Chondrocyte (in vitro differentiated cells): ENCODE measurements at places on chromosomes 1 and 21.

- peak overlapping the region; percentile 36 for H3K27ac ChIP-seq
- peaks cover 5% of the 10 kb centered on the region for H3K36me3 ChIP-seq
- peaks cover 58% of the 10 kb centered on the region for H3K4me1 ChIP-seq
- no peak overlapping the region for H3K4me3 ChIP-seq
- H3K27me3 ChIP-seq = no peaks in the 10 kb centered on the region
Measured at GRCh38 chr1:24830680-24831272, 85.5 kb downstream of the CLIC4 start.

DNA sequence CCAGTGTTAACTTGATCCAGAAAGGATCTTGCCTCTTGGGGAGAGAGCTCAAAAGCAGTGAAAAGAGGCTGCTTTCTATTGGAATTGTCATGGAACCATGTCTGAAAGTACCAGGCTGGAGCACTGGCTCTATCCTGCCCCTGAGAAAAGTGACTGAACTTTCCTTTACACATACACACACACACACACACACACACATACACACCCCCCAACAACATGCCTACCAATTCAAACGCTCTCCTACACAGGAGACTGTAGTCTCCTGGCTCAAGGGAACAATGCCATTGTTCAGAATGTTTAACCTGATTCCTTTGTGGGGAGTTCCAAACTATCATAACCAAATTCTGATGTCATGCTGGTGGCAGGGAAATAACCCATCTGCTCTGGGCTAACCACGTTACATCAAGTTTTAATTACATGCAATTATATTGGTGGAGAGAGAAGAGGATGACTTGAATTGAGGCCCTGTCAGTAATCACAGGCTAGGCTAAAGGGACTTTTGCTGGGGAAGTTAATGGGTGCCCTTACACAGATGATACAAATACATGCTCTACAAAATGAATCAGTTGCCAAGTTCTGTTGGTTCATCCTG lies 52.3 kb upstream of the DUSP10 start:
- no peaks in the 10 kb centered on the region for H3K36me3 ChIP-seq
- H3K4me1 ChIP-seq = no peaks in the 10 kb centered on the region
- DNase-seq = no peak
- H3K4me3 ChIP-seq = no peak overlapping the region
- H3K27me3 ChIP-seq = peaks cover 2% of the 10 kb centered on the region

- no peak for DNase-seq
- no peaks in the 10 kb centered on the region for H3K36me3 ChIP-seq
- no peaks in the 10 kb centered on the region for H3K27me3 ChIP-seq
Measured at GRCh38 chr1:1895456-1896336, 4.8 kb upstream of the GNB1 start.

DNA sequence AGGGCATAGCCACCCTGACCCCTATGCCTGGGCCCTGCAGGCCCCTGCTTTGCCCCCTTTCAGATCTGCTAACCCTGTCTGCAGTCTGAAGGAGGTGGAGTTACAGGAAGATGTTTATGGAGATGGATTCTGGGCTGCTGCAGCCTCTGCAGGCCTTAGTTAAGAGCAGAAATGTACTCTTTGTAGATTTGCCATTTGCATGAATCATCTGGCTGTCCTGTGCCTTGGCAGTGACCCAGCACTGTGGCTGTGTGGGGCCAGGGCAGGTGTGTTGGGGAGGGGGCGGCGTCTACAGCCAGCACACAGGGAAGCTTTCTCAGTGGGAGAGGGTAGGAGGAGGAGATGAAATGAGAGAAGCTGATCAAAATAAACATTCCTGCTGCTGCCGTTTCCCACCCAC lies 867.3 kb downstream of the PLA2G4A start:
- no peak for DNase-seq
- no peak overlapping the region for H3K4me3 ChIP-seq
- peaks cover 16% of the 10 kb centered on the region for H3K4me1 ChIP-seq
- H3K27me3 ChIP-seq = no peaks in the 10 kb centered on the region
- no peak overlapping the region for H3K27ac ChIP-seq

GRCh38 chr1:102733491-102734236 lies 374.7 kb downstream of the COL11A1 start:
- no peak overlapping the region for H3K4me3 ChIP-seq
- no peaks in the 10 kb centered on the region for H3K36me3 ChIP-seq
- H3K27me3 ChIP-seq = peaks cover 22% of the 10 kb centered on the region

- H3K36me3 ChIP-seq = no peaks in the 10 kb centered on the region
- no peak overlapping the region for H3K27ac ChIP-seq
- no peak overlapping the region for H3K4me3 ChIP-seq
- DNase-seq = no peak
- peaks cover 28% of the 10 kb centered on the region for H3K4me1 ChIP-seq
- no peaks in the 10 kb centered on the region for H3K27me3 ChIP-seq
Measured at GRCh38 chr1:218296162-218296561, 11.1 kb downstream of the RRP15 start.

DNA sequence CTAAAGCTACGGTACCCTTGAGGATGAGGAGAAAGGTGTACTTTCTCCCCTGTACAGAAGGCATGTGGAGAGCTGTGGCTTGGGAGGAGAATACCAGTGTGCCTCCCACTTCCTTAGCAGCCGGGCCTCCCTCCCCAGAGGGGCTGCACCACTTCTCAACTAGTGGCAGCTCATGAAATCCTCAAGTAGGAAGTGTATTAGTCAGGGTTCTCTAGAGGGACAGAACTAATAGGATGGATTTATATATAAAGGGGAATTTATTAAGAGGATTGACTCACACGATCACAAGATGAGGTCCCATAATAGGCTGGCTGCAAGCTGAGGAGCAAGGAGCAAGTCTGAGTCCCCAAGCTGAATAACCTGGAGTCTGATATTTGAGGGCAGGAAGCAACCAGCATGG lies 53.1 kb upstream of the PPP2R5A start:
- H3K27me3 ChIP-seq = peaks cover 5% of the 10 kb centered on the region
- H3K36me3 ChIP-seq = no peaks in the 10 kb centered on the region
- H3K4me1 ChIP-seq = peaks cover 30% of the 10 kb centered on the region
- no peak overlapping the region for H3K27ac ChIP-seq

- H3K36me3 ChIP-seq = peaks cover 2% of the 10 kb centered on the region
- no peaks in the 10 kb centered on the region for H3K27me3 ChIP-seq
- peaks cover 46% of the 10 kb centered on the region for H3K4me1 ChIP-seq
- no peak overlapping the region for H3K27ac ChIP-seq
Measured at GRCh38 chr21:38850277-38850951, 44.7 kb downstream of the ETS2 start.

DNA sequence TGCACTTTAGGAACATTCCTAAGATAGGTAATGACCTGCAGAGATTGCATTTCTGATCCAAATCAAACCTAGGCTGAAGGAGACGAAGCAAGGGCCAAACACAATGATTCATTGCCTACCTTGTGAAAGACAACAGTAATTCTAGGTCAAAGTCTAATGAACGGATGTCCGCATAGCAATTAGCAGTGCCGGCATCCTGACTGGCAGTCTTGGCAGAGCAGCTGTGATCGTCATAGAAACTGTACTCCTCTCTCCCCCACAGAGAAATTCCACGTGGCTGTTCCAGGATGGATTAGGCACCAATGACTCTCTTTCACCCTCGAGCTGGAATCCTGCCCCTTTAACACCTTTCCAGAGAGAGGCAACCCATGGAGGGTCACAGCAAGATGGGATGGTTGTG lies 28.9 kb upstream of the VAV3 start:
- no peak for DNase-seq
- H3K4me3 ChIP-seq = no peak overlapping the region
- H3K27me3 ChIP-seq = peaks cover 24% of the 10 kb centered on the region
- no peaks in the 10 kb centered on the region for H3K4me1 ChIP-seq
- no peak overlapping the region for H3K27ac ChIP-seq

DNA sequence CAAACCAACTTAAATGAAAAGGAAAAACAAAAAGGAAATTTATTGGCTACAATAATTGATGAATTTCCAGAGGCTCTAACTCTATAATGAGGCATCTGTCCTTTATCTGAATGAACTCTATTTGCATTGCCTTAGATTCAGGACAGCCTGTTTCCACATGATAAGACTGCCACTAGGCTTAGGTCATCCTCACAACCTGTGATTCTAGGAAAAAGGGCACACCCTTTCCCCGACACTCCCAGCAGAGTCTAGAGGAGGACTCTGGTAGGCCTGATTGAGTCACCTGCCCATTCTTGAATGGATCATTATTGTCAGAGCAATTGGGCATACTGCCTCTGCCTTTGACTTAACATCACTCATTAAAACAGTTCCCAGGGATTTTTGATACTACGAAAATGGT lies 262.8 kb downstream of the TPR start:
- H3K4me1 ChIP-seq = peaks cover 4% of the 10 kb centered on the region
- no peaks in the 10 kb centered on the region for H3K27me3 ChIP-seq
- peaks cover 37% of the 10 kb centered on the region for H3K36me3 ChIP-seq
- no peak overlapping the region for H3K27ac ChIP-seq

DNA sequence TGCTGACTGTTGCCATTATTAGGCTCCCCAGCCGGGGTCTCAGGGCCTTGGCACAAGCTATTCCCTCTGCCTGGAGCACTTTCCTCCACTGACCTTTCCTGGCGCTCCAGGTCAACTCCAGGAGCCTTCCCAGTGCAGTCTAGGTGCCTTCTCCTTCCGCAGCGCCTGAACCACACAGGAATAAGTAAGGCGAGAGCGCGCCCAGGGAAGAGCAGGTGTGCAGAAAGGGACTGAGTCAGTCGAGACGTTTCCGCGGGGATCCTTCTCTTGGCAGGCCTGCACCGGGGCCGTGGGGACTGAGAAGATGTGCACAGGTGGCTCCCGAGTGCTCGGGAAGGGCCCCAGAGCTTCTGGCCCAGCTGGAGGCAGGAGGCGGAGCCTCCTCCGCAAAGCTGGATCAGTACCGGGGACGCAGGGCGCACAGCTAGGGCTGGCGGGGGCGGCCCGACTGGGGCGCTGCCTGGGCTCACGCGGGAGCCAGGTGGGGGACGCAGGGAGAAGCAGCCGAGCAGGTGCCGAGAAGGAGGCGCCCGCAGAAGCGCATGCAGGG lies 765 bp upstream of the BMP8A start:
- peak overlapping the region; percentile 59 for H3K4me3 ChIP-seq
- DNase-seq = peak; percentile 85
- H3K4me1 ChIP-seq = peaks cover 4% of the 10 kb centered on the region
- H3K27ac ChIP-seq = no peak overlapping the region
- peaks cover 11% of the 10 kb centered on the region for H3K36me3 ChIP-seq

GRCh38 chr1:84823511-84823910 lies 69.5 kb downstream of the LPAR3 start:
- no peak for DNase-seq
- peaks cover 11% of the 10 kb centered on the region for H3K27me3 ChIP-seq
- H3K4me1 ChIP-seq = peaks cover 8% of the 10 kb centered on the region
- no peak overlapping the region for H3K4me3 ChIP-seq

GRCh38 chr1:184422490-184423233 lies 35.8 kb downstream of the C1orf21 start:
- DNase-seq = no peak
- H3K4me3 ChIP-seq = no peak overlapping the region
- H3K36me3 ChIP-seq = no peaks in the 10 kb centered on the region
- peaks cover 12% of the 10 kb centered on the region for H3K4me1 ChIP-seq

GRCh38 chr1:93715529-93716126 lies 34.0 kb upstream of the BCAR3 start:
- DNase-seq = no peak
- H3K4me3 ChIP-seq = no peak overlapping the region
- H3K4me1 ChIP-seq = peaks cover 3% of the 10 kb centered on the region
- H3K27ac ChIP-seq = no peak overlapping the region

DNA sequence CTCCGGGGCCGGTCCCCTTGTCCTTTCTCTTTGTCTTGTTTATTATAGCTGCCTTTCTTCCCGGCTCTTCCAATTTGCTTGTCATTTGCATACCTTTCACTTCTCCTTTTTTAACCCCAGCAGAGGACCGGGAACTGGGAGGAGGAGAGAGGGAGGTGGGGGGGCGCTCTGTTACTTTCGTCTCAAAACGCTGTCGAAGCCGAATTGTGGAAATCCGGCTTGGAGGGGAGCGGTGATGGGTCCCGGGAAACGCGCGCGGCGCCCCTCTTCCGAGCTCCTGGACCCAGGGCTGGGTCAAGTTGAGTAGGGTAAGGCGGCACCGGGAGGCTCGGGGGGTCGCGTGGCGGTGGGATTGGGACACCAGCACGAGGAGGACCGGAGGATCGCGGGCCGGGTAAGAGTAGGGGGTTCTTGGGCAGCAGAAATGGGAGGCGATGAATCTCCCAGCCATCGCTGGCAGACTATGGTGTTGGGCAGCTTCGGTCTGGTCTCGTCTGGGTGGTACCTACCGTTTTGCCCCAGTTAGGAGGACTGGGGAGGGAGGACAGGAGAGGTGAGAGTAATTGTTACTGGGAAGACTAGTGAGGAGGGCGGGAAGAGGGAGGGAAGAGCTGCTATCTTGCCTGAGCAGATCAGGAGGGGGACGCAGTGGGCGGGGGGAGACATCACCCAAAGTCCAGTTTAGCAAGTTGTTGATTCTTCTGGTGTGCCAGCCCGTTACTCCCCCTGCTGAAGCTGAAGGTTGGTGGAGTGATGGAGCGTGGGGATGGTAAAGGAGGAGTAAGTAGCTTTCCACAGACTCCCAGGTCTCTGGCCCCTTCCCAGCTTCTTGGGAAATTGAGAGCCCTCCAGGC lies 1.5 kb downstream of the PROX1 start:
- peaks cover 78% of the 10 kb centered on the region for H3K27me3 ChIP-seq
- peak overlapping the region; percentile 88 for H3K4me3 ChIP-seq
- H3K36me3 ChIP-seq = no peaks in the 10 kb centered on the region
- no peak for DNase-seq
- peaks cover 33% of the 10 kb centered on the region for H3K4me1 ChIP-seq

DNA sequence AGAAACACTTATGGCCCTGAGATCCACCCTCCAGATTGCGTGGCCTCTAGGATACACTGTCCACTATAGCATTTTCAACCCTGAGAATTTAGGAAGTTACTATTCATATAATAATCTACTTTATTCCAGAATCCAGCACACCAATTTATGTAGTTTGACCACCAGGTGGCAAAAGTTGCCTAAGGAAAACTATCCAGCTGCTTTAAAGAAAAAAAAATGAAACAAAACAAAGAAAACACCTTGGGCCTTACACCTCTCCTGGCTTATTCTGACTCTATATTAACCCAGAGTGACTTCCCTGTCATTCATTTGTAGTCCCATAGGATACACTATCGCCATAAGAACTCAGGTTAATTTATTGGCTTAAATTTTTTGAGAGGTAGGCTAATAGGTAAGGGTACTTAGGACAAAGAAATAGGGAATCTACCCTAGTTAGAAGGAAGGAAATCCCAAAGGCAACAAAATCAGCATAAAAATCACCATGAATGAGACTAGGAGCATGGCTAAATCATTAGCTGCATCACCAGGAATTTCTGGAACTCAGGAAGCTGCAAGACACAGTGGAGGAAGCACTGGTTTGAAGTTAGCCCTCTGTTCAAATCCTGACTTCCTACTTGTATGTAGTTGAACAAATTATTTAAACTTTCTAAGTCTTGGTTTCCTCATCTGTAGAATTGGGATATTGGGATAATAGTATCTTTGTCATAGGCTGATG lies 107.5 kb downstream of the SPAG17 start:
- H3K27ac ChIP-seq = no peak overlapping the region
- no peak overlapping the region for H3K4me3 ChIP-seq
- H3K4me1 ChIP-seq = peaks cover 5% of the 10 kb centered on the region
- H3K27me3 ChIP-seq = peaks cover under 1% of the 10 kb centered on the region
